Left kidney (tissue), 8 donors: ENCODE measurements at places on chromosomes 1 and 21.

DNA sequence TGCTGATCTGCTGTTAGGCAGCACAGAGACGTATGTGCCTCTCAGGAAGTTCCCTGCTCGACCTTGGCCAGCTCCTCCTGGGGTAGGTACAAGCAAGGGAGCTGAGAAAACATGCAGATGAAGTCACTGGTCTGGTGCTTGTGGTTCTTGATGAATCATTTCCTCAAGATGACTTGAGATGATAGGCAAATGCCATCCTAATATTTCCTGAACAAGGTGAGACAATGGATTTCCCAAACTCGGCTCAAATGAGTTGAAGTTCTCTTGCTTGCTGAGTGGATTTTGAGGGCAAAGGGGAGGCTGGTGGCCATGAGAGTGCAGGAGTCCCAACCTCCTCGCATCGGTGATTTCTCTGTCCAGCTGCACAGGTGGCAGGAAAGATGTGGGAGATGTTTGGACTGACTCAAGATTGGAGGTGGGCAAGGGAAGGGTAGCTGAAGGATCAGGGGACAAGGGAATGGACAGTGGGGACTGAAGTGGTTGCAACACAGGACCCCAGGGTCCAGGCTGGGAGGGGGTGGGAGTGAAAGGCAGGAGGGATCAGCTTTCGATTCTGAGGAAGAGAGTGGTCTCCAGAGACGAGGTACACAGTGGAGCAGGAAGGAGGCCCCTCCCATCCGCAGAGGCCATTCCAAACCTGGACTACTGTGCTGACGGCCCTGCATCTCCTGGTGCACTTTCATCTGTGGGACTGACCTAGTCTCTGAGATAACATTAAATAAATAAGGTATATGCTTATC, 63.9 kb downstream of the CAPN2 start:
- DNase-seq: no peak

- DNase-seq: no peak
Observed at GRCh38 chr1:231841616-231842344, 215.2 kb downstream of the DISC1 start.

- peak; percentile 87 for DNase-seq
Observed at GRCh38 chr1:234533975-234534876, 55.2 kb upstream of the TARBP1 start.

- DNase-seq: no peak
Observed at GRCh38 chr1:56864430-56864829, 9.8 kb downstream of the C8A start.

- peak; percentile 55 for DNase-seq
Observed at GRCh38 chr1:21782349-21782867, 541 bp downstream of the USP48 start.

- DNase-seq: no peak
Observed at GRCh38 chr1:178243119-178243518, 149.2 kb downstream of the RASAL2 start.

- DNase-seq: no peak
Observed at GRCh38 chr1:116255486-116256285, 117.4 kb upstream of the ATP1A1 start.

DNA sequence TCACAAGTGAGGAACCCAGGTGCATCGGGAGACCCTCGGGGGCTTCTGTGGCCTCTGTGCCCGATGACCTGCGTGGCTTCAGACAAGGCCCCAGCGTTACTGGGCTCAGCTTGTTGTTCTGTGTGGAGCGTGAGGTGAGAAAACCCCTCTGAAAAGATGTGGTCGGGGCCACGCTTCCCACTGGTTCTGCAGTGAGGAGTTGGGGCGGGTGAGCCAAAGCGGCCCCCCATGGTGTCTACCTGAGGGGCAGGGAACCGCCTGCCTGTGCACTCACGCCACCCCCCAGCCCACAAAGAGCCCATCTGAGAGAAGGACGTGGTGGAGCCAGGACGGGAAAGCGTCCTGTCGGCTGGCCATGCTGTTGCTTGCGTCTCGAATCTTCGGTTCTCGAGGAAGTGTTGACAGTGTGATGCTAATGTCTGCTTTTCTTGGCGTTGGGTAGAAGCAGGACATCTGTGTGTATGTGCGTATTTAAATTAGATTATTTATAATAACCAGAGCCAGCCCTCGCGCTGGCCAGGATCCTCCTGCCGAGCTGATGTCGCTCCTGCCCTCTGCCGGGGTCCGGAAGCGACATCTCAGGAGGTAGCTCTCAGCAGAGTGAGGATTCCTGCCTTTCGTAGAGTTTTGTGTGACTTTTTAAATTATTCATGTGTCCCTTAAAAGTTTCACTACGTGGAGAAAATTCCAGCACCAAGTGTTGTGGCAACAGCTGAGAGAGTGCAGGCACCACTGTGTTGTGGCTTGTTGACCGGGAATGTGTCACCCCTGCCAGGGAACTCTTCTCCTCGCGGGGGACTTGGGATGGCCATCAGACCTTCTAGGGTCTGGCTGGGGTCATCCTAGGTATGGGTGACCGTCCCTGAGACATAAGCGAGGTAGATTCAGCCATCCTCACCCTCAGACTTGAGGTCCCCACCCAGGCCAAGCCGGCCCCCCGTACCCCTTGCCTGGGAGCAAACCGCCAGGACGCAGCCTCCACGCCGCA, 15.3 kb downstream of the TMEM201 start:
- DNase-seq: no peak

- DNase-seq: no peak
Observed at GRCh38 chr1:18816808-18817207, 42.7 kb downstream of the TAS1R2 start.

GRCh38 chr1:32536117-32536516, 3.1 kb upstream of the ZBTB8A start:
- no peak for DNase-seq

GRCh38 chr21:36663033-36663855, 35.7 kb upstream of the SIM2 start:
- no peak for DNase-seq

GRCh38 chr1:161092621-161093028, 3.3 kb upstream of the NECTIN4 start:
- DNase-seq: no peak

DNA sequence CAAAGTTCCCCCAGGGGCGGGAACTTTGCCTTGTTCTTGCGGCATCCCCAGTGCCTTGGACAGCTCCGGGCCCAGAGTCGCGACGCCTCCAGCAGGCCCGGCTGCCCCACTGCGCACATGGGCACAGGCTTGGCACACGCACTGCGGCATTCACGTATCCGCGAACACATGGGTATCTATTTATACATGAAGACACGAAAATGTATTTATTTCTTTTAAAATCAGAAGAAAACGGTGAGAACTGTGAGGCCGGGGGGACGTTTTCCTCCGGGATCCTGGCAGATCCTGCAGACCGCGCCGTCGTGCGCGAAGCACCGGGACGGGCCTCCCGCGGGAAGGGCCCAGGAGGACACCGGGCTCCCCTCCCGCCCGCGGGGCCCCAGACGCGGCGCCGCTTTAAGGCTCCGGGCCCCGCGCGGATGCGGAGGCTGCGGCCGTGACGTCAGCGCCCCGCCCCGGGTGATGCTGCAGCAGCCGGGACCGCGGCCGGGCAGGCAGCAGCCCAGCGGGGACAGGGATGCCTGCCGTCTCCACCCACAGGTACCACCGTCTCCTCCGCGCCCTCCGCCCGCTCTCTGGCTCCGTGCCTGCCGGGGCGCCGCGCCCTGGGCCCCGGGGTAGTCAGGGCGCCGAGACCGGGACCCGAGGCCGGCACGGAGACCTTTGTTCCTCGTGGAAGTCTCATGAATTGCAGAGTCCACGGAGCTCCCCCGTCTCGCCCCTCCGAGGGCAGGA, at the start of gene SLC45A1:
Gene SLC45A1 (plus strand): TSS at position 468 of the 735 bp plus-strand sequence. CDS start 6,216 bp downstream, outside the sequence.
- peak; percentile 67 for DNase-seq

GRCh38 chr1:81681114-81681513, 119.6 kb upstream of the ADGRL2 start:
- no peak for DNase-seq

- no peak for DNase-seq
Observed at GRCh38 chr1:204442376-204443259, 31.0 kb upstream of the PPP1R15B start.

DNA sequence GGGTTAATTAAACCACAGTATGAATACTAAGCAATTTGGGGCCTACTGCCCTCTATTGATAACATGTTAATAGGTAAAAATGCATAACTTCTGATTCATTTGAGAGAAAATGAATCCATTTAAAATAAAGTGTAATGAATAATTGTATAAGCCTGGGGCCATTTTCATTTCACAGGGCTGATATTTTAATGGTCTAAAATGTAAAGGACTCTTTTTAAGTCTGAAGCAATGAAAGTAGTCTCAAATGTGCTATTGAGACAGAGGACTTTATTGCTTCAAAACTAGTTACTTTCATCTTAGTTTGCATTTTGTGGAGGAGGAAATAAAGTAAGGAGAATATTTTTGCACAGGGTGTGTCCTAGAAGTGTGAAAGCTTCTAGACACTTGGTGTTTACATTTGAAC, 155.4 kb downstream of the TLR5 start:
- DNase-seq: no peak

- DNase-seq: no peak
Observed at GRCh38 chr1:152462636-152463035, 48.0 kb upstream of the LCE5A start.

DNA sequence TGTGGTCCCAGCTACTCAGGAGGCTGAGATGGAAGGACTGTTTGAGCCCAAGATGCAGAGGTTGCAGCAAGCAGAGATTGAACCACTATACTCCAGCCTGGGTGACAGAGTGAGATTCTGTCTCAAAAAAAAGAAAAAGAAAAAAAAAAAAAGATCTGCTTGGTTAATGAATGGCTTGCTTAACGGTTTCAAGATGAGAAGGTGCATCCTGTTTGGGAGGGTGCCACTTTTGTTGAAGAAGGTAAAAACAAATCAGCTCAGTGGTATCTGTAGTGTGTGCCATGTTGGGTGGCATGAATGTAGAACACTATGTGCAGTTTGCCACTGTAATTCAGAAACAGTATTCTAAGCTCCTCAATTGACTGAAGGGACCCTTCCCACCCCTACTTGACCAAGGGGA, 94.9 kb upstream of the ETV3 start:
- no peak for DNase-seq

DNA sequence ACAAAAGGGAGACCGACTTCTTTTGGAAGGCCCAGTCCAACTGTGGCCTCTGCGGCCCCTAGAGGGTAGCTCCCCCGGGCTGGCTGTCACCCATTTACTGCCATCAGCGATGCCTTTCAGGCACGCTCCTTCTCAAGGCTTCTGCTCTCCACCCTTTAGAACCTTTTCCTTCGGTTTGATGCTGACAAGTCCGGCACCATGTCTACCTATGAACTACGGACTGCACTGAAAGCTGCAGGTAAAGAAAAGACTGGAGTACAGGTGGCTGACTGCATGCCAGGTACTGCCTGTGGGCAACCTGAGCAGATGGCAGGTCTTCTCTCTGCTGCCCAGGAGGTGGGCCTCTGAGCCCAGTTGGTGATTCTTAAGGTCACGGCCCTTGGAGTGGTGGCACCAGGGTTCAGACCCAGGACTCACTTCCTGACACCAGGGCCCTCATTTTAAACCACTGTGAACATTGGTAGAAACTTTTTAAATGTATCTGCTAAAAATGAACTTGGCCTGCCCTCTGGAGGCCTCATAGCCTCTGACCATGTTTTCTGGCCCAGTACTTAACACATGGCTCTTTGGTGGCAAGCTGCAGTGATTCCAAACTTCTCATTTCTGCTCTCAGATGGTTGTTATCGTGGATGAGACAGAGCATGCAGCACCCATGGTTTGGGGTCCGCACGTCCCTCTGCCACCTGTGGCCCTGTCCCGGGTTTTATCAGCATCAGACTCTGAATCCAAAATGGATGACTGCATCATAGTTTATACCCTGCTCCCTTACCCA, 45.7 kb downstream of the CAPN9 start:
- DNase-seq: no peak

DNA sequence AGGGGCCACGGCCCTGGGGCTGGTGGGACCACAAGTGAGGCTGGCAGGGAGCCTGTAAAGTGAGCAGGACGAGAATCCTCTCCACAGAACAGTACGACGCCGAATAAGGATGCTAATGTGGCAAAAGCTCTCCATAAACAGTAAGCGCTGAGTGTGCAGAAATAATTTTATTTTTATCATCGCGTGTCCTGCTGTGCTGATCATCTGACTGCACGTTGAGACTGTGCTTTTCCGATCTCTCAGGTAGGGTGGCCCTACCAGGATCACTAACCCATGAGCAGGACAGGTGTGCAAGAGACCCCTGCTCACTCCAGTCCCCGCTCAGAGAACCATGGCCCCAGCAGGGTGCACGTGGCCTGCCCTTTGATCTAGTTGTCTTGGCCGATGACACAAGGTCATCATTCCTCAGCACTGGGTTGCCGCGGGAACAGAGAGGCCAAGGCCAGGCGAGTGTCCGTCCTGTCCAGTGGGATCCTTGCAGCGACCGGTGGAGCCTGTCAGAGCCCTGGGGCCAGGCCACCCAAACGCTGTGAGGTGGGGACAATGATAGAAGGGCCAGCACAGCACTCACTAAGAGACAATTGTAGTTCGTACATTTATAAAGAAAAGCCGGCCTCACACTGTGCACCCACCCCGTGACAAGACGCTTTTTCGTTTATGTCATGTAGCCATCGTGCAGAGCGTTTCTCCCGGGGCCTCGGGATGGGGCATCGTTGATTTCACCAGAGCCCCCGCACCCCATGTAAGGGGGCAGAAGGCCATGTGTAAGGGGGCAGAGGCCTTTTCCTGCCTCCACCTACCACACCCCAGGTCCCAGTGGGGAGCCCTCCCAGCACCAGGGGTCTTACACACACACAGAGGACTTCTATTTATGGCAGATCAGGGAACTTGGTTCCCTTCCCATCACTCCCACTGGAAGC, 52.7 kb upstream of the ADARB1 start:
- no peak for DNase-seq

DNA sequence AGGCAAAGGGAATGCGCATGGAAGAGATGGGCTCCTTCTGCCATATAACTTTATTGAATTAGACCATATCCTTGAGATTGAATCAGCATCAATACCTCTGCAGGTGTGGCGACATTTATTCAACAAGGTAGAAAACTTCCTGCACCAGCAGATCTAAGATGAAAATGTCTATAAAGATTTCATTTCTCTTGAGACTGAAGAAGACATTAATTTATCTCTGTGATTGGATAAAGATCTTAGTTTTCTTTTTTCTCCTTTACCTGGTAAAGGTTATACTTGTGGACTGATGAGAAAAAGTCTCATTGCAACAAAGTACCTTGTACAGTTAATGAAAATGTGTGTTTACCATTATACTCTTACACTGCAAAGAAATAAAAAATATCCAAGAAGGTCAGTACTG, at the start of gene OR2T8:
Gene OR2T8 (plus strand): TSS at position 301 of the 400 bp plus-strand sequence. CDS start 766 bp downstream, outside the sequence.
- no peak for DNase-seq

DNA sequence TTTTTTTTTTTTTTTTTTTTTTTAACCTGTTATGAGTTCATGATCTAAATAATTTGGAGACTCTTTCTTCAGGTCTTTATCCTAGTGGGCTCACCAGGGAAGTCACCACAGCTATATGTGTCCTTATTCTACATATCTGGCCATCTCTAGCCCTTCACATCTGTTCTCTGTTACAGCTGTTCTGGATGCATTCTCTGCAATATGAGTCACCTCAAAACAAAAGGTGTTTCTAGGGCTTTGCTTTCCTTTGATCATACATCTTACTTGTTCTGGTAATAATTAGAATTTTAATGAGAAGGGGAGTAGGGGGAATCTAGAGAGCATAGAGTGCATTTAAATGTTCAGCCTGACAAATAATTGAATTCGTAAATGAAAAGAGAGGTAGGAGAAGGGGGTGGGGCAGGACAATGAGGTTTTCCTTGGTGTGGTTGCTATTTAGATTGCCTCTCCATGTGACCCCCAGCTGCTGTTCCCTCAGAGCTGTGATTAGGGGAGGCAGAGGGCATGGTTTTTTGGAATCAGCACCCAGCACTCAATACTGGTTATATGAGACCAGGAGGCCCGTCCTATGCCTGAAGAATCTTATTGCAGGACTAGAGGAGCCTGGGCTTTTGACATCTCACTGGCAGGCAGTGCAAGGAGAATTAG, 8.0 kb downstream of the SYT6 start:
- DNase-seq: no peak
